Skeletal muscle cell (primary cell): ENCODE measurements at places on chromosomes 6 and 20.

GRCh38 chr6:16635810-16636602 is 125.3 kb downstream of the ATXN1 start:
- DNase-seq = peak; percentile 52

GRCh38 chr6:99613705-99614429 is 7.2 kb downstream of the PRDM13 start:
- no peak for DNase-seq

- DNase-seq = no peak
These were observed 120.2 kb upstream of the MAP3K4 start for GRCh38 chr6:160871320-160871719.

DNA sequence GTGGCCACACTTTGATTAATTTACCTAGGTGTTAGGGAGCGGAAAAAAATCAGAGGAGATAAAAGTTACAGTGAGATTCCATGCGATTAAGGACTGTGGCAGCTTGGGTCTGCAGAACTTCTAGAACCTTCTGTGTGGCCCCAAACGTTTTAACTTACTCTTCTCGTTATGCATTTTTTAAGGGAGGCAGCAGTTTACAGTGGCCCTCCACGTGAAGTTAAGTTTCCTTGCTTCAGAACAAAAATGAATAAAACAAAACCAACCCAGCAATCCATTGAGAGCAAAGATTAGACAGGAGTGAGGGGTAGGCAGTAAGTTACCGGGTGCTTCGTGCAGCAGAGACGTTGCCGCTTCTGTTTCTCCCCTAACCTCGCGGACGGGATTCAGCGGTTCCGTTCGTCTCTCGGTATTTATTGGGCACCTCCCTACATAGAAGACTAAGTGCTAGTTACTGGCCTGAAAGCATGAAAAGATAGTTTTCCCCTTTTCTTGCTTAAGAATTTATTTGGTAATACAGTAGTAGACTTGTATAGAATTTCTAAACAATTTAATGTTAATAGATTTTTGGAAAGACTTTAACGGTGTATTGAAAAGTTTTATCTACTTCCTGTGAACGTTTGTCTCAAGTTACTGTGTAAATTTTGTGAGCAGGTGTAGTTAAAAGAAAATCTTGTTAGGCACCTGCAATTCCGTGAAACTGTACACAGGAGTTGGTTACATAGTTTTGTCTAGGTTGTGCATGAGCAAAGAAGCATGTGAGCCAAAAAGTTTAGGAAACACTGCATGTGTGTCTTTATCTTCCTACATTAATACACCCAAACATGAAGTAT is 1.1 kb downstream of the BAG2 start:
- no peak for DNase-seq

DNA sequence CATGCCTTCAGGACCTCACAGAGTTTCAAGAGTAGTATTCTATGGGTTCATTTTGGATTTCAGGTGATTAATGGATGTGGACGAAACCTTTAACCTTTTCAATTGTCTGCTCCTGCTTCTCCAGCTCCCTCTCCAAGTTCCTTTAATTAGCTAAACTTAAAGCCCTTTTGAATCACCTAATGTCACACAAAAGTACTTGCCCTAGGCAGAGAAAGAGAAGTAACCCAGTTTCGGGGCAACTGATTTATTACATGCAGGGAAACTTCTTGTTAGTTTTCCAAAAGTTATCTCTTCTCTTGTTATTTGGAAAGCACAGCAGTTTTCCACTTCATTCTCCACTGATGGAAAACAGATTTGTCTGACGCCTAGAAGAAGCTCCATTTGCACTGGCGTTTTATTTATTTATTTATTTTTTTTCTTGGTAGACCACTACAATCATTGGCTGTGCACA is 407.7 kb upstream of the JARID2 start:
- DNase-seq = no peak
